ENCODE measurements at places on chromosomes 13 and 19.

DNA sequence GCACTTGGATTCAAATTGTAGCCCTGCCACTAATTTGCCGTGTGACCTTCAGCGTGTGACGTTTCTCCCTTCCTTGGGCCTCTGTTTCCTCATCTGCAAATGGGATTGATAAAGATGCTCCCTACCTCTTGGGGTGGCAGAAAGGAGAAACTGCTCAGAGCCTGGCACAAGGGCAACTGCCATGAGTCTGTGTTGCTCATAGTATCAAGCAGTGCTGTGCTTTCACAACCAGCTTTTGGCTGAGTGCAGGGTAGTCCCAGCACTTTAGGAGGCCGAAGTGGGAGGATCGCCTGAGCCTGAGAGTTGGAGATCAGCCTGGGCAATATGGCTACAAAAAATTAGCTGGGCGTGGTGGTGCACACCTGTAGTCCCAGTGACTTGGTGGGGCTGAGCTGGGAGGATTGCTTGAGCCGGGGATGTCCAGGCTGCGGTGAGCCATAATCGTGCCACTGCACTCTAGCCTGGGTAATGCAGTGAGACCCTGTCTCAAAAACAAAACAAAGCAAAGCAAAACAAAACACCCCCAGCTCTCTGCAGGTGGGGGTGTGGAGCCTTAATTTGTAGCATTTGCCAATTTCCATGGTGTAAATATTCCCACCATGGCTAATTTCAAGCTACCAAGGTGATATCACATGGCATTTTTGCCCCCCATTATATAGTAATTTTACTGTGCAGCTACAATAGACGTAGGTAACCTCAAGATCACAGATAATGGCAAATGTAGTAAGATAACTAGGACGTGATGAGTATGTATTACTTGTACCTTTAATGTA lies 1.6 kb upstream of the MARK4 start:
- no peak for DNase-seq

DNA sequence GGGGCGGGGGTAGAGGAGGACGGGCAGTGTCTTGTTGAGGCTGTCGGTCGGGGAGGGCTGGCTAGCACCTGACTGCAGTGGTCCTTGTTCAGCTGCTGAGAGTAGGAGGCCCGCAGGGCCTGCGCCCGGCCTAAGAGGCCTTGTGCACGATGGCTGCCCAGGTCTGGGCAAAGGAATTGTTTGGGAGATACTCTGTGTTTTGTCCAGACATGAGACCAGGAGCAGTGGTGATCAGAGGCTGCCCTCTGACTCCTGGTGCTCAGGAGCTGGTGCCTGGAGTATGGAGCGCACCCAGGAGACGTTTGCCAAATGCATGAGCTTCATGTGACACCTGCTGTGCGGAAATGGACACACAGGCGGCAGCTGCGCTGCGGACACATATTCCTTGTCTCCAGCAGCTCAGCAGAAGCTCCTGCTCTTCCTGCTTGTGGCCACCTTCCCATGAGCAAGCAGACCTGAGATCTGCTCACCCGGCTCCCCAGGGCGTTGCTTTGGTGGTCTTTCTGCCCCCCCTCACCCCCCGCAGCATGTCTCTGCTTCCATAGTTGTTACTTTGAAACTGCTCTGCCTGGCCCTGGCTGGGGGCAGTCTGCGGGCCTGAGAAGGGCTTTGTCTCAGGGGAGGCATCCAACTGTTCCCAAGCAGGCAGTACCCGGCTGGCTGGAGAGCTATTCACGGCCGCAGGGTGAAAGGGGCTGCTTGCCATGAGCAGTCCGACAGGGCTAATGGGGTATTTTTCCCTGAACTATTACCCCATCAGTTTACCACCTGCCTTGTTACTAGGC lies 163.9 kb downstream of the TEX29 start:
- no peak for DNase-seq

GRCh38 chr13:51243832-51244231 lies 21.6 kb downstream of the FAM124A start:
- no peak for DNase-seq

DNA sequence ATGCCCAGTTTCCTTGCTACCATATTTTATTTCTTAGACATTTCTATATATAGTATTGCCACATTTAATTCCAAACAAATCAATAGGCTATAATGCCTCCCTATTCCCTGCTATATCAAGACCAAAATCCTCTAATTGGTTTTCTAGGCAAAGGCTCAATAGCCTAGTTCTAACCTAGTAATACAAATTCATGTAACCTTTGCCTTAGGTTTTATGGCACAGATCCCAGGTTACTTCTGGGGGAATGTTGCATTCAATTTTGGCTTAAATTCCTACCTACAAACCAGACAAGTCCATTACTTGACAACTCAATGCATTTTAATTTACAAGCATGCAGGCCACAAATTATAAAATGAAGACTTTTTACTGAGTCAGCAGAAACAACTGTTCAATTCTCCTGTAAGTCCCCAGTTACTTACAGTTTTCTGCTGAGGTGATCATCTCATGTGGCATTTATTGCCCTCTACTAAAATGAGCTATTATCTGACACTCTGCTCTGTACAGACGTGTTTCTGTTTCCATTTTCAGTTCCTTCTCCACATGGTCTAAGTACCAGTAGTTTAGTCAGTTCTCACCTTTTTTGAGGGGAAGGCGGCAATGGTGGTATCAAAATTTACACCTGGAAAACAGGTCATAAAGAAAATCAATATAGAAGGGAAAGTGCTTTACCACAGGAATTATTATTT lies 11.7 kb downstream of the KCNRG start:
- DNase-seq: no peak

DNA sequence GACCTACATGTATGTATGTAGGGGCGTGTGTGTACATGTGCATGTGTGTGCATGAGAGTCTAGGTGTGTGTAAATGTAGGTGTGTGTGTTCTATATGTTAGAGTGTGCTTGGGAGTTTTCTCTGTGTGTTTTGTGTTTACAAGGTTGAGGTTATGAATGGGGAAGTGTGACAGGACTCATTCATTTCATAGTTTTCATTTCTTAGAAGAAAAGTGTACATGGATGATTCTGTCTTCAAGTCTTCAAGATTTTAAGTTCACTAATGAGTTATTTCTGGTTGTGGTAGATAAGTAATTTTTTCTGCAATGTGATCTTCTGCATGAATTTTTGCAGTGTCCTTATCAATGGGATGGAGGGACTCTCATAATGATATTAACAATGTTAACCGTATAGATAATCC lies 118.2 kb upstream of the SLC10A2 start:
- no peak for DNase-seq

DNA sequence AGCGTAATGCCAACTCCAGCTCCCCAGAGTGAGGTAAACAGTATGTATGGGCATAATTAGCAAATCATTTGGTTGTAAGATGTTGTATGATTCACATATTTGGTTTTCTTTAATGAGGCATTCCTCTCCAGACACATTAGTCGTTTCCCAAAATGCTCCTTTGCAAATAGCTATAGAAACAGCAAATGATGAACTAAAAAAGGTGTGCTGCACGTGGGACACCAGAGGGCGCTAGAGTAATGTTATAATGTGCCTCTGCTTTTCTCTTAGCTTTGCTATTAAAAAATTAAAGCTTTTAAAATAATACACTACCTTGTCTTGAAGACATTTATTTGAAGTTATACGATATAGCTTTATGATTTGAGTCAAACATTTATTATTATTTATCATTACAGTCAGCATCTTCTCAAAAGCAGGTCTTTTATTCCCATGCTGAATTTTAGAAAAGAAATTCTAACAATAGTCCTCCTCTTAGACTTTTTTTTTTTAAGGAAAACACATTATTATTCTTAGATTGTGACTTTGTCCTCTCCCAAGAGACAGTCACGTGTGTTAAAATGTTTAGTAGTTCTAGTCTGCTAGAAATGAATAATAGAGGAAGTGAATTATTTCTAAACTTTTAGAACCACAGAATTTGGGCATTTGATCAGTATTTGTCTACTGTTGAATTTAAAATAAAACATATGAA lies 121.6 kb upstream of the FRY start:
- peak; percentile 42 for DNase-seq

DNA sequence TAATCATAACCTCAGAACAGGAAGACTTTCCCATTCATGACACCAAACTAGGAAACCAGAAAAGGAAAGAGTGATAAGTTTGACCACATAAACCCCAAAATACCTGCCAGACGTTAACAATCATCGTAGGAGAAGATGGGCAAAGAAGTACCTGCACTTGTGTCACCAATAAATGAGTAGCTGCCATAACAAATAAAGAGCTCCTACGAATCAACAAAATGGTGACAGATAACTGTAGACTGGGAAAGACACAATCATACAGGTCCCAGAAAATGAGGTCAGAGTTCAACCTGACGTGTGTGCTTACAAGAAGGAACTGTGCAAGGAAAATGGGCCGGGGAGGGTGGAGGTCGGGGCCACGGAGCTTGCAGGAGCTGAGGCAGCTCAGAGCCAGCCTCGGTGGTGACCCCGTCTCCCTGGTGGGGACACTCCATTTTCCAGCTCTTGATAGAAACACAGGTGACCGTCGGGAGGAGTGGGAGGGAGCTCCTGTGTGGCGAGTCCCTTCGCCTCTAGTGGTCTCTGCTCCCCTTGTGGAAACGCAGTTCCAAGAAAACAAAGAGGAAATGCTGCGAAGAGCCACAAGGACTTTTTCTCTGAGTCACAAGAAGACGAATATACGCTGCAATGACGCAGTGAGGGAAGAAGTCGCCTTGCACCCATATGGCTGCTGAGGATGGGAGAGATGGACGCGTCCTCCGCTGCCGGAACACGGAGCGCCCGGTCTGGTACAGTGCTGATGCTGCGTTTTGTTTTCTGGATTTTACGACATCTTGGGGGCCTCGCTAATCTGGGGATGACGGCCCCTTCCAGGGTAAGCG lies 9.5 kb downstream of the PIP5K1C start:
- no peak for DNase-seq

GRCh38 chr13:52130641-52131040 lies 1.8 kb upstream of the NEK5 start:
- DNase-seq: no peak

Measured in AG04450 (cell line).